NCI-H345 (cell line): ENCODE measurements at places on chromosomes 2 and 18.

GRCh38 chr18:58387716-58388115 lies 241.2 kb downstream of the ALPK2 start:
- no peak for DNase-seq

DNA sequence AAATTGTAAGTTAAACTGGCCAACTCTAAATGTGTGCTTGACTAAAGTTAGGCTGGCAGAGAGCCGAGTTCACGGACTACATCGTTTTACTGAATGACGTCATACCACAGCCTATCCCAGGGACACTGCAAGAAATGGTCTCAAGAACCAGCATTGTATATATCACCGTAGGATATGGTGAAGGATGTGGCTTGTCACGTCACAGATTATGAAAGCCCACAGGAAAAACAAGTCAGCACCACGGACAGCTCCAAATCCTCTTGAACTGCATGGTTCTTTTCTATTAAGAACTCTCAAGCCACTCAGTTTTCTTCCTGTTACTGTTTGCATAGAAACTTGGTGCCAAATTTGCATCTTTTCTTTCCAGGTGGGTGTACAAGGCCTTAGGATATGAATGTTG lies 85.1 kb upstream of the ACAA2 start:
- DNase-seq: no peak

DNA sequence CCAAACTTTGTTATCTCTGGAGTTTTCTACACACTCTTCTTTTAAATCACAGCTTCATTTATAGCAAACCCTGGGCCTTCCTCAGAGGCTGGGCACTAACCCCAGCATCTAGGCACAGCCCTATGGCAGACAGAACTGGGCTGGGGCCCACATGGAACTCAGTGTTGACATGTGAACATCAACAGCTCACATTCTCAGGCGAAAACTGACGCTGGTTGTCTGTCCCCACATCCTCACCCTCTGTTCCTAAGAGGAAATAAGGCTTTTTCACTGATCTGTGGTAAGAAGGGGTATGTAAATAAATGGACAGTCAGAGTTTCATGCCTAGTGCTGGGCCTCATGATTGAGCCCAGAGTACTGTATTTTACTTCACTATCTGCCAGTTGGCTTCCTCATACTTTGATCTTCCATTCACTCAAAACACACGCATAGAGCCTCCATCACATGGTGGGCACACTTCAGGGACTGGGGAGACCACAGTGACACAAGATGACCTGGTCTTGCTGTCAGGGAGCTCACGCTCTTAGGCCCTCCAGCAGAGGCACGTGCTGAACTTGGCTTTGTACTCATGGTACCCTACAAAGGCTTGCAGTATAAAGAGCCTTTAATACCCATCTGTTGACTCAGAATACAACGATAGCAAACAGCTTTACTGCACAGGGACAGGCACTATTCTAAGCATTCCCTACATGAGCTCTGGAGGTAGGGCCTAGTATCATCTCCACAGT lies 43.0 kb downstream of the EFEMP1 start:
- no peak for DNase-seq

DNA sequence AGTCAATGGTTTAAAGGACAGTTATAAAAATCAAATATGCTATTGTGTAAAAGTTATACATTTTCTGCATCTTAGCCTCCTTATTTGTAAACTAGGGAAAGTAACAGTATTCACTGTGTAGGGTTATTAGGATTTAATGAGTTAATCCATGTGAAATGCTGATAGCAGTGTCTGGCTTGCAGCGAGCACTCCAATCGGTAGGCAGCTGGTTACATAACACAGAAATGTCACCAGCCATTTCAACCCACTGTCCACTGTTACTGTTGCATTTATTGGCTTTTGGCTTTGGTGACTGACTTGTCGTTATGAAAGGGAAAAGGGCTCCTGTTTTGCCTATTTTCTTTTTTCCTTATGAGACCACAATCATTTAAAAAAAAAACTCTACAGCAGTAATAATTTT lies 38.9 kb downstream of the ID2 start:
- no peak for DNase-seq

DNA sequence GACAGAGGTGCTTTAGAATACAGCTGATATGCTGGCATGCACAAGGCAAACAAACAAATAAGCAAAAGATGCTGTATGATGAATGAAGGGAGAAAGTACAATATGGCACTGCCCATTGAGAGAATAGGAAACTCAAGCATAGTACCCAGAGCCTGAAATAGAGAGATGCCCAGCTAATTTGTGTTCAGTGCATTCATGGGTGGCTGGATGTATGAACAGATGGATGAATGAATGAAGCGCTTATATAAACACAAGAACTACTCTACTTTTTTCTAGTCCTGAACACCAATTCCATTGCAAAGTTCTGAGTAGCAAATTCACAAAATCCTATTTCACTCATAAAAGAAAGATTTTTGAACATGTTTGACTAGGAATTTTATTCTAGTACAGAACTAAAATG lies 756.3 kb downstream of the SATB2 start:
- DNase-seq: peak; percentile 32

DNA sequence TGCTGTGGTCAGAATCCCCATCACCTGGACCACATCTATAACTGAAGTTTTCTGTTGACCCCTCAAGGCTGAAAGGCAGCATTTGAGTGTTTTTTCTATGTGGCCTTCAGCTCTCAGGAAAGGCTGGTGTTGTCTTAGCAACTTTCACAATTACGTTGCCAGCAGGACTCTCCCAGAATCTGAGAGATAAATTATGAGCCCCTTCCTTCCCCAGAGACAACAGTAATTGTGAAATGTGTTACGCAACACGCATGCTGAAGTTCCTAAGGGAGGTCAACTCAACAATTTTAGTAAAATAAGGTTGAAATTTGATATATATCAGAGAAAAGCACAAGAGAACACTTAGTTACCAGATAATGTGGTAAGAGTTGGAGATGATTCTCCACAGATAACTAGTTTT lies 216.5 kb upstream of the SLC8A1 start:
- no peak for DNase-seq

DNA sequence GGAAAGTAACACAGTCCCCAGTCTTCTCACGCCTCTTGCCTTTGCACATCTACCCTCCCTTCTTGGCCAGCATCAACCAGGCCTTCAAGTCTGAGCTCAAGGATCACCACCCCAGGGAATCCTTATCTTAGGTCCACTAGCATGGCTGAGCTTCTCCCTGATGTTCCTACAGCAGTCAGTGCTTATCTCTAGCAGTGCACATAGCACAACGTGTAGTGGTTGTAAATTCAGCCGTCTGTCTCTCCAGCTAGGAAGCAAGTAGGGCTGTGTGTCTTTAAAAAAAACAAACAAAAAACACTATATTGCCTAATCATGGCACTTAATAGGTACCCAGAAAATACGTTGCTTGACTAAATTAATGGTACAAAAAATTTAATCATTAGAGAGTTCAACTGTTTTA lies 29.2 kb downstream of the KCNG3 start:
- no peak for DNase-seq

DNA sequence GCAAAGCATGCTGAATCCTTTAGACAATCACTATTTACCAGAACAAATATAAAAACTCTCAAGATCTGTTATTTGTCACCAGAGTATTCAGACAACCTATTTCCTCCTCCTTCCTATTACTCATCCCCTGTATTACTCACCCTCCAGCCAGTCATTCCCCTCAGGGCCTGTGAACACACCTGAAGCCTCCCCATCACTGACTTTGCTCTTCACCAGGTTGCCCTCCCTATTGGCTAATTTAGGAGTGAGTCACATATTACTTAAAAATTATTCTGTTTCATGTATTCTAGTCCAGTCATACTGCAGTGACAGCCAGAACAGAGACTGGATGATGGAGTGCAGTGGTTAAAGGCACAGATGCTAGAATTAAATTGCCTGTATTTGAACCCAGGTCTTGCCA lies 3.7 kb upstream of the ATG16L1 start:
- no peak for DNase-seq

GRCh38 chr18:1246827-1247226 lies 342.2 kb downstream of the ADCYAP1 start:
- DNase-seq: no peak

DNA sequence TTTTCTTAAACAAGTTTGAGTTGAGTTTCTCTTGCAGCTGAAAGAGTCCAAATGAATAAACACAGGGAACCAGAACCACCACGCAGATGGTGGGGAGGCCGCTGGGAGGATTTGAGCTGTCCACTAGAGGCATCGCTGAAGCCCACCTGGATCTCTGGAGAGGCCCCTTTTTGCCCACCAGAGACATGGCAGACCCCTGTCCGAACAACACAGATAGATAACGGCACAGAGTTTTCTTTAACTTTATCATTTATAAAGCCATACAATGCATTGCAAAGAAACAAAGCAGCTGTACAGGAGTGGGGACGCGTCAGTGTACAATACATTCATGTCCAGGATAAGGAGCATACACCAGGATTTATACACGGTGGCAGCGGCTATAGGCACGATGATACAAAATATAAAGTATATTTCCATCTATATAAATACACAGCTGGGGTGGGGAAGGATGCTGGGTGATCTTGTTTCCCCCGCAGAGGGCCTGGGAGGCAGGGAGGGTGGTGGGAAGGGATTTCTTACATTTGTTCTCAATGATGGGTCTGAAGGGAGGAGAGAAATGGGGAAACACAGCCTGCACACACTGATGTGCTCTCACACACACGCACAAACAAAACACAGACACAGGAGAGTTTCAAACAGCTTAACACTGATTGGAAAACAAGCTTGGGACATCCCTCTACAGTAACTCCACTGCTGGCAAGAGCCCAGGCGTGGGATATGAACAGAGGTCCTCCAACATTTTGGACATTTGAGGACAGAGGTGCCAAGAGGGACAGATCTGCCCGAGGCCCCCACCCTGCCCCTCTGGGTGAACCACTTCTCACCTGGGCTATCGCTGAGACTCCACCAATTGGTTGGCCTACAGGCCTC lies 203.0 kb downstream of the TNS1 start:
- no peak for DNase-seq

DNA sequence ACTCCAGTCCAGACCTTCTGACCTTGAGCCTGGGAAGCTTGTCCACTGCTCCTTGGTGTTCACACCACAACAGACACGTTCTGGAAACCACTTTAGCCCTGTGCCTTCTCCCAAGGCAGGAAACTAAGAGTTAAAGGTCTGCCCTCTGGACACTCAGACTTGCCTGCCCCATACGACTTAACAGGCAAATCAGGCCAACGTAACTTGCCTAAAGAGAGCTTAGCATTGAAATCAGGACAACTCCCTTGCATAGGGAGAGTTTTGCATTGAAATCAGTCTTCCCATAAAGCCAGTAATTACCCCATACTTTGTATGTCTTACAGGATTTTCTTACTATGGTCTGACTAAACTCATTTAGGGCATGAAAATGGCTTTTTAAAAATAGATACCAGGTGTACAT lies 18.5 kb downstream of the NFE2L2 start:
- DNase-seq: no peak

DNA sequence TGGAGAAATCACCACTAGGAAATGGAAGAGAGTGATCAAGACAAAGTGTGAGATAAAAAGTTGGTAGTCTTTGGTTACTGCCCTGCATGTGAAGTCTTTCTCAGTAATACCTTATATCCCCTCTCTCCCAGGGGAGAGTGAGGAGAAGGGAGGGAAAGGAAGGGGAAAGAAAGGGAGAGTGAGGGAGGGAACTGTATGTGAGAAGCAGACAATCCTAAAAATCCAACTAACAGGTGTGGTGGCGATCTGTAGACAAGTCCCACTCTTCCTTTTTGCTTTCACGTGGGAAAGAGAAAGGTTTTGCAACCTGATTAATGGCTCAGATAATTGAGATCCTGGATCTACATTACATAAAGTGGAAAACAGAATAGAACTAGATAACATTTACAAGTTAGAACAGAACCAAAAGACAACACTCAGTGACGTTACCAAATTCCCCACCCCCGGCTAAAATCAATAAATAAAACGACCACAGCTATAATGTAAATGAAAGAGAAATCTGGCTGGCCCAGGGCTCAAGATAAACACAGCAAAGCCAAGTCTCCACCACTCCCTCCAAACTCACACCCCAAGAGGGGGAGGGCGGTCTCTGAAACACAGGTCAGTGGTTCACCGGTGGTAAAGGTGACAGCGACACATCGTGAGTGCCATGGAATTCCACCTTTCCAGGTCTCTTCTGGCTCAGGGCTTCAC lies 10.0 kb upstream of the APCDD1 start:
- no peak for DNase-seq

DNA sequence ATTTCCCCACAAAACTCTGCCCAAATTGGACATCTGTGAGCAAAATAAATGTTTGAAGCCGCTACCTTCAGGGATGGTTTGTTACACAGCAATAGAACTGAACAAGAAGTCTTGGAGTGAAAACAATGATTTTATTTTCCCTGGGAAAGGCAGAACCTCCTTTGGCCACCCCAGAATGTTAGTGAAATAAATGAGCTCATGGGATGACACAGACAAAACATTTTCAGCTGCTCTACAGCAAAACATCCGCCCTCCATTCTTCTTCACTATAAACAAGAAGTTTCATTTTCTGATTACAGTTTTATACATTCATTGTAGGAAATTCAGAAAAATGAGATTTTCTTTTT lies 4.3 kb upstream of the EFHD1 start:
- DNase-seq: no peak

- no peak for DNase-seq
These were observed 81.2 kb upstream of the LTBP1 start for GRCh38 chr2:32865399-32866068.

DNA sequence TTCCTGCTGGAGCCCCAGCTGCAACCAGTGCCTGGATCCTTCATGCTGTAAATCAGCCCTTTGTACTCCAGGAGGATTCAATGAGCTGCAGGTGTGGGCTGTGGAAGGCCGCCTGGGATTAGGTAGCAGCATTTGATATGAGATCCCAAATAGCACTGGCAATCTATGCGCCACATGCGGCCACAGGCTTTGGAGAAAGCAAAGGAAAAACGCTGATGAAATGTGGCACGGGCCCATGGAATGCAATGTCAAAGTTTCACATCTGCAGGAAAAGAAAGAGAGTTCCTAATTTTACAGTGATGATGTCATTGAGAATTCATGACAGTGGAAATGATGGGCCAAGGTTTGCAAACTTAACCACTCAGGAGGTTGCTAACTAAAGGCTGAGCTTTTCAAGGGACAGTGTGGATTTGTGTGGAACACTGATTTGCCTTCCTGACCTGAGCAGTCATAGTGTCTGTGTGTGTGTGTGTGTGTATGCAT lies 216.4 kb upstream of the OSR1 start:
- no peak for DNase-seq

DNA sequence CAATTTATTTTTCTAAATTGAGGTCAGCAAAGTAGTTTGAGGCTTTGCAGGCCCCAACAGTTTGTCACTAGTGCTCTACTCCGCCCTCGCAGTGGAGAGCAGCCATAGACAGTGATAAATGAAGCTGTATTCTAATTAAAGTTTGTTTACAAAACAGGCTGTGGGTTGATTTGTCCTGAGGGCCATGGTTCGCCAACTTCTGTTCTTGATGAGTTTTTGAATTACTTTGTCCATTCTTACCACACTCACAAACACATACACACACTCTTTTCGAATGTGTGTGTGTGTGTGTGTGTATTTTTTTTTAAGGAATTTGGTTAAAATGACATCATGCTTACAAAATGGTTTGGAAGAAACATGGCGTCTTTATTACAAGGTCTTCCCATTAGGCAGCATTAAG lies 68.6 kb downstream of the MTCL1 start:
- DNase-seq: no peak

GRCh38 chr18:36009214-36009613 lies 36.7 kb downstream of the RMP24 start:
- DNase-seq: no peak

- no peak for DNase-seq
These were observed 3.0 kb downstream of the ADCY3 start for GRCh38 chr2:24917086-24917485.
